Activated CD4-positive, alpha-beta T cell treated with anti-CD3 and anti-CD28 coated beads, Interleukin-2, amount 50 U/mL, for 1 hour (primary cell): ENCODE measurements at places on chromosomes 5 and 9.

GRCh38 chr5:29134418-29134817 is 2059.1 kb upstream of the CDH6 start:
- DNase-seq = no peak

DNA sequence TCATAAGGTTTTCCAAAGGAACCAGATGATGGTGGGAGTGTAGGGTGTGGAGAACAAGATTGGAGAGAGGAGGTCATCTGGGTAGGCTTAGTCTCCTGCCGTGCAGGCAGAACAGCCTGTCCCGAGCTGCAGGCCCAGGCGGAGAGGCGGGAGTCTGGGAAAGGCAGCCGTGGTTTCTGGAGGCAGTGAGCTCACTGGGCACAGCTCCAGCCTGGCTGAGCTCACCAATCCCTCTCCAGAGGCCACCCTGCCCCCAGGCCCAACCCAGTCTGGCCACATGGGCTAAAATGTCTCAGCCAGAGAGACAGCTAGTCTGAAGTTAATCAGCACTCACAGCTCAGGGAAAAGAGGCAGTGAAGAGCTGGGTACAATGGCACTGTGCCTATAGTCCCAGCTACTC is 12.3 kb downstream of the P4HA2 start:
- no peak for DNase-seq

GRCh38 chr9:73684601-73685000 is 532.9 kb downstream of the ANXA1 start:
- DNase-seq = no peak

- no peak for DNase-seq
Measured at GRCh38 chr5:126808521-126808988, 31.6 kb downstream of the LMNB1 start.

- DNase-seq = no peak
Measured at GRCh38 chr5:109900911-109901627, 211.3 kb downstream of the MAN2A1 start.

DNA sequence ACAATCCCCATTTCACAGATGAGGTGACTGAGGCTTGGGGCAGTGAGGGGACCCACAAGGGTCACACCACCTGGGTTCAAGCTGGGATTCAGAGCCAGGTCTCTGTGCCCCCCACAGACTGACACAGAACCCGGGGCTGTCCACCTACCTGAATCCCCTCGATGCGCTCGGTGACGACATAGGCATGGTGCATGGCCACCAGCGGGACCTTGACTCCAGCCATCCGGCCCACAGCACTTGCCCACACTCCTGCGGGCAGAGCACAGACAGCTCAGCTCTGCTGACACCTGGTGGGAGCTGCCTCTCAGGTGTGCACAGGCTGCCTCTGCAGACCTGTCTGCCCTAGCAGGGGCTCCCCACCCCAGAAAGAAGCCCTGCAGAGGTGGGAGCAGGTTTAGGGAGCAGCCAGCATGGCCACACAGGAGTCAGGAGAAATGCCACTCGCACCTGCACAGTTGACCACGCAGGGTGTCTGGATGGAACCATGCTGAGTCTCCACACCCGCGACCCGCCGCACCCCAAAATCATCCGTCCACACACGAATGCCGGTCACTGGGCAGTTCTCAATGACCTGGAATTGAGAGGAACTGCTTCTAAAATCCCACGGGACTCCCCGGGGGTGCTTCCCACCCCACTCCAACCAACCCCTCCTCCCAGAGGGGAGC is 8.4 kb downstream of the SARDH start:
- DNase-seq = no peak

- no peak for DNase-seq
Measured at GRCh38 chr5:133910571-133910970, 57.9 kb downstream of the C5orf15 start.

- DNase-seq = no peak
Measured at GRCh38 chr9:101569741-101570501, 24.8 kb downstream of the PPP3R2 start.

GRCh38 chr5:58094031-58094430 is 365.9 kb downstream of the PLK2 start:
- DNase-seq = no peak

GRCh38 chr9:93586290-93587057 is 10.1 kb downstream of the PHF2 start:
- no peak for DNase-seq

DNA sequence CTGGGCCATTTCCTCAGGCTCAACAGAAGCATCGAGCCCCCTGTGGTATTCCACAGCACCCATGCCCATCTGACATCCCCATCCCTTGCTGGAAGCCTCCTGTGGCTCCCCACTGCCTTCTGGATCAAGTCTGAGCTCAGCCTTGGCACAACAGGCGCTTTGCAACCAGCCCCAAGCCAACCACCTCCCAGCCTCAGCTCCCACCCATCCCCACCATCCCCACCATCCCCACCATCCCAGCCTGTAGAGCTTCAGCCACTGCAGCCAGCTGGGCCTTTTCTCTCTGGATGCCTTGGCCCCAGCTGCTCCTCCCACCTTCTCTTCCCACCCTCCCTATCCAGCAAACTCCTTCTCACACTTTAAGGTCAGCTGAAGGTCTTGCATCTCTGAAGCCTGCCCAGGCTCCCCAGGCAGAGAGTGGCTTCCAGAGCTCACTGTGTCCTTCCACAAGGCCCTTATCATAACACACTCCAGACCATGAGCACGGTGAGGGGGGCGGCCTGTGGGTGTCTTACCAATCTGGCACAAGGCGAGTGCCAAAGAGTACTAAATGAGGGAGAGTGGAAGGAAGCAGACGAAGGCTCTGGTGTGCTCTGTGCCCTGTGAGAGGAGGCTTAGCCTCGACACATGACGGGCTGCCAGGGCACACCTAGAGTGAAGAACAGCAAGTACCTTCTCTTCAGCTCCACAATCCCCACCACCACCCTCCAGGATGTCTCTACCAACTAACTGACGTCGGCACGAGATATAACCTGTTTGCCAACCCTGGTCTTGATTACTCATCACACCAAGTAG is 6.5 kb downstream of the HIGD2A start:
- DNase-seq = no peak

GRCh38 chr9:132673355-132673754 is 3.1 kb downstream of the GTF3C4 start:
- DNase-seq = no peak

DNA sequence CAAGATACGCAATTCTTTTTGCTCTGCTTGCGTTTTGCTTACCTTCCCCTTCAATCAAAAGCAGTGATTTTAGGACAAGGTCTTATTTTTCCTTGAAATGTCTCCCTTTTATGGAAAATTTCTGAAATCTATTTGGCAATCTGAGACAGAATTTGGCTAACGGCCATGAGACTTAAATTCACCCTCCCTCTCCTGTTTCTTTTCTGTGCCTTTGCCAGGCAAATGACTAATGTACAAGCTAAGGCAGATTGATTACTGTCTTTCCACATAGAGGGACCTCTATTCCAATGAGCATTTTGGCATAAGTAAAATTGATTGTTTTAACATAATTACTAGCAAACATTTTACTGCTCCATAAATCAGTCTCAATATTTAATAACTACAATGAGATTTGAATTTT is 31.7 kb downstream of the FAM81B start:
- no peak for DNase-seq

GRCh38 chr9:89664010-89664409 is 59.2 kb downstream of the GADD45G start:
- no peak for DNase-seq

GRCh38 chr9:27278374-27278773 is 18.6 kb downstream of the EQTN start:
- no peak for DNase-seq

- no peak for DNase-seq
Measured at GRCh38 chr5:112548246-112548881, 129.3 kb upstream of the EPB41L4A start.

- no peak for DNase-seq
Measured at GRCh38 chr5:98975223-98975622, 46.4 kb upstream of the CHD1 start.

- peak; percentile 15 for DNase-seq
Measured at GRCh38 chr5:55231029-55231918, 2.1 kb downstream of the CCNO start.

DNA sequence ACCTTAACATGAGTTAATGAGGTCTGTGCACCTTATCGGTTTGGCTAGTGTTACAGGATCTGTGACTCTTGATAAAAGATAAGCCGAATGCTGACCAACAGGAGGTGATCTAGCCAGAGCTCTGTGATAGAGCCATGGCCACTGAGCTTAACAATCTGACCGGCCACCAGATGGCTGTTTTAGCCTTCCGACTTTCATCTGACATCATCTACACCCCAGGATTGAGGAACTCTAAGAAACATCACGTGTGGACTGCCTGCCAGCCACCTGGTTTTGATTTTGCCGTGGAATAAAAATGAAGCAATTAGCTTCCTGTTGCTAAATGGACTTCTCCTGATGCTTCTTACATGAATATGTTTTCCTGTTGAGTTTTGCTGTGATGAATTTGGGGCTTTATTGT is 281.3 kb downstream of the CEMIP2 start:
- no peak for DNase-seq

DNA sequence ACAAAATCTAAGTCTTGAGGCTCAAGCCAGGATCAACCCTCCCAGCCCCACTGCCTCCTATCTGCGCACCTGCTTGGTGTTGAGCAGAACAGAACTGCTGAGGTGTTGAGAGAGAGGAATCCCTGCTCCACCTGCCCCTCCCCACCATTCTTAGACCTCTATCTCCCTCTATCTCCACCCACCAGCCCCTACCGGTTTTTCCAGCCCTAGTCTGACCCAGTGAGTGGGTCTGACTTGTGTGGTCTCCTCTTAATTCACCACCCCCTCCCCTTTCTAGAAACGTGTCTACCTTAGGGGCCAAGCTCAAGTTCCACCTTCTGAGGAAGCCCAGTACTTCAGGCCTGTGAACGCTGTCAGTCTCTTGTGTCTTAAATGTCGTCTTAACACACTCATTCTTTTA is 93.7 kb downstream of the ARHGAP26 start:
- no peak for DNase-seq

- peak; percentile 79 for DNase-seq
Measured at GRCh38 chr5:179820483-179821297, at the start of gene SQSTM1. TSS of gene SQSTM1 (plus strand) at chr5:179820905. CDS start at chr5:179820937, 32 bp downstream.

- DNase-seq = no peak
Measured at GRCh38 chr5:160466889-160467554, 45.4 kb downstream of the PTTG1 start.

- DNase-seq = no peak
Measured at GRCh38 chr5:38413696-38414095, 142.8 kb downstream of the LIFR start.

DNA sequence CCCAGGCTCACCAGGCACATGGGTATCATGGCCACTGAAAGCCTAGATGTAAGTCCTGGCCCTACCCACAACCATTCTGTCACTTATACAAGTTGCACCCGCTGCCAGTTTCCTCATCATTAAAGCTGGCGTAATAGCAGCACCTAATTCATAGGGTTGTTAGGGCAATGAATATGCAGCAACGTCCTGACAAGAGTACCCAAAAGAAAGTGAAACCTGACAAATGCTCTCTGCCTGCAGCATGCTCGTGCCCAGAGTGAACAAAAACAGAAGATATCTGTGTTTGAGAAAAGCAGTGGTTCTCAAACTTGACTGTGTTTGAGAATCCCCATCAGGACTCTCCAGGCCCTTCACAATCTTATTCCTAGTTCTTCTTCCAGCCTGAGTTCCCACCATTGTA is 632.4 kb downstream of the SEMA5A start:
- no peak for DNase-seq

DNA sequence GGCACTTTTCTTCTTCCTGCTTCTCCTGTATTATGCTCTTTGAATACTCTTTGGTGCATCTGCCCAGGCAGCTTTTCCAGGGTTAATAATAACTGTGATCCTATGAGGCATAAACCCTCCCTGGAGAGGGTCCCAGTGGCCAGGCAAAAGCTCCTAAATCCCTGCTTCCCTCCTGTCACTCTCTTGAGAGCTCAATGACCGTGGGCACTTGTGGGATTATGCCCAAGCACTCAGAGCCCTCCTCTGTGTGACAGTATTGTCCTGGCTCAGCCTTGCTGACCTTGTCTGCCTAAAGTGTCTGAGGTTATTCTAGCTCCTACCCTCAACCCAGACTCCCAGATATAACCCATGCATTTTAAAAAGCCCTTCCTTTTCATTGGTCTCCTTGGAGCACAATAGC is 51.9 kb downstream of the GALNT10 start:
- DNase-seq = no peak

GRCh38 chr9:115808108-115808507 is 345.5 kb upstream of the PAPPA start:
- DNase-seq = no peak

DNA sequence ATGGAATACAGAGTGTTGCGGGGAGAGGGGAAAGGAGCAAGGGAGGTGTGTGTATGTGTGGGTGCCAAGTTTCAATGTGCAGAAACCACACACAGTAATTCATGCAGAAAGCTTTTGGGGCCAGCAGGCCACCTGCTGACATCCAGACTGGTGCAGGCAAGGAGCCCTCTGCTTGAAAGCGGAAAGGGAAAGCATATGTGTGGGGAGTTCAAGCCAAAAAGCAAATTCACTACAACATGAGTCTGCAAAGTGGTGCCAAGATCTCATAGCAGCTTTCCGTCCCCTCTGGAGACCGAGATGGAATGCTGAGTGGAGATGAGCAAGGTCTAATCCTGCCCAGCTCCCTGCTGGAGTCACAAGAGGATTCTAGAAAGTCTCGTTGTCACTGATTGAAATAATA is 159.7 kb upstream of the VLDLR start:
- DNase-seq = no peak

GRCh38 chr9:71636143-71636839 is 132.0 kb downstream of the CEMIP2 start:
- no peak for DNase-seq

DNA sequence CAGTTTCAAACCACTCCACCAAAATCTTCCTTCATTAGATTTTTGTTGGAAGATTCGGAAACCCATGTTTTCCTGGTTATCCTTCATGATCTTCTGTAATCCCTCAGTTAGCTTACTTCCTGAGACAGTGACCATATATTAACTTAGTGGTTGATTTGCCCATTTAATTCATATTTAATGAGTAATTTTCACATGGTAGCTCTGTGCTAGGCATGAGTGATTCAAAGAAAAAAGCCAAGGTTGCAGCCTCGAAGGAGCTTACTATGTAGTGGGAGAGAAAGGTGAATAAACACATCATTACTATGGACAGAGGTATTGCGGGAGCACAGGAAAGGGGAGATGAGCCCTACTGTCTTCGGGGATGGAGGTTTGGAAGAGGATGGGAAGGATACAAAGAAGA is 158.5 kb downstream of the TLE1 start:
- DNase-seq = no peak

DNA sequence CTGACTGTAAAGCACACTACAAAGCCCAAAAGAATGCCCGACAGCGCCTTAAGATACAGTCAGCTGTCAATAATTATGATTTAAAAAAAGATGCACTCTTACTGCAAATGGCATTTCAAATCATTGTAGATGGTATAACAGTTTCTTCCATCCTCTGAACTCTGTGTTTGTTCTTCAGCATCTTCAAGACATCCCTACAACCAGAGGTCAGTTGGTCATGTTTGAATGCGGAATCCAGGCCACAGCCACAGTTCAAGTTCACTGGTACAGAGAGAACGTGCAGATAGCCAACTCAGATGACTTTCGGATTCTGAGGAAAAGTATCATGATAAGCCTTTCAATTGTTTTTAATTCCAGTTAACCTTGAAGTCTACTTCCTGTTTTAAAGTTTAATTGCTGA is 8.7 kb upstream of the MYOT start:
- DNase-seq = no peak

- DNase-seq = no peak
Measured at GRCh38 chr5:113167985-113168384, 191.4 kb downstream of the DCP2 start.

- DNase-seq = no peak
Measured at GRCh38 chr9:19193029-19193324, 37.5 kb upstream of the DENND4C start.

GRCh38 chr9:7333719-7334118 is 465.9 kb downstream of the DMAC1 start:
- DNase-seq = no peak

GRCh38 chr5:6814816-6815215 is 101.6 kb downstream of the TENT4A start:
- no peak for DNase-seq
